ENCODE measurements at places on chromosomes 16 and 17.

- peak; percentile 91 for DNase-seq
Observed at GRCh38 chr17:395179-395578, 42.6 kb upstream of the RPH3AL start.

- DNase-seq, result peak; percentile 53
Observed at GRCh38 chr16:68740628-68741346, 3.7 kb downstream of the CDH1 start.

DNA sequence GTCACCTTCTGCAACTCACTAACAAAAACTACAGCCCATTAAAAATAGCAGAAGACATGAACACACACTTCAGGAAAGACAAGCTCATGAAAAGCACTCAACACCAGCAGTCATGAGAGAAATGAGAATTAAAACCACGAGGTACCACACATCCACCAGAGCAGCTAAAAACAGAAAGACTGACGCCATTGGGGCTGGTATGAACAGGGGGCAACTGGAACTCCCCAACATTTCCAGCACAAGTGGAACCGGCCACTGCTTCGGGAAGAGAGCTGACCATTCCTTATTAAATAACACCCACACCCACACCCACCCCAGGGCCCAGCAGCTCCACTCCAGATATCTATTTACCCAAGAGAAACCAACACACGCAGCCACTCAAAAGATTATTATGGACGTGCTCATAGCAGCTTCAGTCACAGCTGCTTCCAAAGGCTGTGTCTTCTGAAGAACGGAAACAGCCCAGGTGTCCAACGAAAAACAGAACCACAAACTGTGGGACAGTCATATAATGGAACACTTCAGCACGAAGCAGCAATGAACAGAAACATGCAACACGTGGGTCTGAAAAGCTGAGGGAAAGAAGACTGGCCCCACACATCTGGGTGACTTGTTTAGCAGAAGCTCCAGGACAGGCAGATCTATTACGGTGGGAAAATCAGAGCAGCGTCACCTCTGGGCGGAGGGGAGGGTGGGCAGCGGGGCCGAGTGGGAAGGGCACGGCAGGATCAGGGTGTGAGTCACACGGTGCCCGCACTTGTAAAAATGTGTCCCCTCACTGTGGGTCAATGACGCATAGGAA, 41.1 kb downstream of the KLHDC4 start:
- no peak for DNase-seq

- peak; percentile 31 for DNase-seq
Observed at GRCh38 chr16:84144209-84144858, 643 bp downstream of the HSDL1 start.

DNA sequence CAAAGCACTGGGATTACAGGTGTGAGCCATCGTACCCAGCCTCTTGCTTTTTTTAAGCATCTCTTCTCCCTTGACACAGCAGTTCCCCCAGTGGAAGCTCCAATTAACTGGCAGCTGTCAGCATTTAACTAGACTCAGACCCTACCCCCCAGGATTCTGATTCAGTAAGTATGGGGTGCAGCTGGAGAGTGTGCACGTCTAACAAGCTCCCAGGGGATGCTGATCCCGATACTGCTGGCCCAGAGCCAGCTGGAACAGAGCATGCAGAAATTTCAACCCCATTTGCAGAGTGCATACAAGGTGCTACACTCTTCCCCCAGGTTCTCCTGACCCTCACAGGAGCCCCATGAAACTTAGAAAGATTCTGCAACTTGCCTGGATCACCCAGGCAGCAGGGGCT, 27.7 kb upstream of the BCO1 start:
- no peak for DNase-seq

- no peak for DNase-seq
Observed at GRCh38 chr16:59848296-59848695, 1114.2 kb upstream of the GOT2 start.

DNA sequence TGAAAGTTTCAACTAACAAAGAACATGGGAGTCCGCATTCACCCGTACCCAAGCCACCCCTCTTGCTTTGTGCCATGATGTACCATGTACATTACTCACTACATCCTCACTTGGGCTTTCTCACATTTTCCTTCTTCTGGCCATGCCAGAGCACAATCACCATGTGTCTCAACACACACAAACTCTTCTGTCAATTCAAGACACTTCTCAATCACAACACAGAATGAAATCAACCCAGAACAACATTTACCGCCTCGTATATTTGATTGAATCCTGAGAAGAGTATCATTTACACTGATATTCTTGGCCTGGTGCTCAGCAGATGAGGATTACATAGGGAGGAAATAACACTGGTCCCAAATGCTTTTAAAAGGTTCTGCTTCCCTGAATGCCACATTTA, 4.5 kb downstream of the ADAMTS18 start:
- no peak for DNase-seq

All from suppressor macrophage (primary cell).